D341Med (cell line): ENCODE measurements at places on chromosomes 11 and 22.
A peak's percentile ranks its signal among the peaks of the same experiment; 100 is the strongest.

GRCh38 chr11:82719361-82720105, 14.1 kb downstream of the FAM181B start:
- no peak for DNase-seq

DNA sequence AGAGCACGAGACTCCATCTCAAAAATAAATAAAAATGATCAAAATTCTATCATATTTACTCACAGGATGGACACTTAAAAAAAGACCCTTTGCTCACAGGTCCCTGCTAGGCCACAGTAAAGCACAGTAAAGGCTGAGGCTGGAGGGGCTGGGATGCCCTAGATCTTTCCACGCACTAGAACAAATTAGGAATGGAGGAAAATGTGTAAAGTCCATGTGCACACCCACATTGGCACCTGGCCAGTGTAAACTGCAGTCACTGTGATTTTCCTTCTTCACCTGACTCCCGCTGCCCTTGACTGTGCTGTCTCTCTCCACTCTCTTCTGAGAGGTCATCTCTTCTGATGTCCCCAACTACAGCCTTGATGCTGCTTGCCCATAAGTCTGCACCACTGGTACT, 195.5 kb downstream of the EFCAB6 start:
- no peak for DNase-seq

DNA sequence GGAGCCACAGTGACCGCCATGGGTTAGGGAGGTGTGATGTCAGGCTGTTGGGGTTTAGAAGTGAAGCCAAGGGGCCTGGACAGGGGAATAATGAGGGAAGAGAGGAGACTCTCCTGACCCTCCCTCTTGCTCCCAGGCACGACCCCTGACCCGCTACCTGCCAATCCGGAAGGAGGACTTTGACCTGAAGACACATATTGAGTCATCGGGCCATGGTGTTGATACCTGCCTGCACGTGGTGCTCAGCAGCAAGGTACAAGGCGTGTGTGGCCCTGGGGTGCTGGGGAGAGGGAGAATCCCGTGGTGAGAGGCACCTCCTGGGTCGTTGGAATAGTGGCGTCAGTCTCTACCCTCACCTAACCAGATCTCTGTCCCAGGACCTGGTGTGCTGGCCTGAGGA, 29.5 kb downstream of the TREH start:
- DNase-seq, result no peak

DNA sequence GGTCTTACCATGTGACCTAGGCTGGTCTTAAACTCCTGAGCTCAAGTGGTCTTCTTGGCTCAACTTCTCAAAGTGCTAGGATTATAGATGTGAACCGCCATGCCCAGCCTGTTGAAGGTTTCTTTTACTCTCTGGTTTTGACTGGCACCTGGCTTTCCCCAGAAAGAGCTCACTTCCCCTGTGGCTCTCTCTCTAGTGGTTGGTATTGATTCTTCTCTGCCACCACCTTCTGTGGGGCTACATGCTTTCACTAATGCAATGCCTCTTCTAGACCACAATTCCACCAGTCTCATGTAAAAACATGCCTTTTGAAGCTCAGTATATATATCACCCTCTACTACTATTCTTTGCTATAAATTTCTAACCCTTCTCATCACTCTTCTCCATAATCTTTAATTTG, 67.2 kb downstream of the CCDC83 start:
- no peak for DNase-seq

- DNase-seq, result no peak
Measured at GRCh38 chr22:44755956-44756361, 3.6 kb downstream of the ARHGAP8 start.

DNA sequence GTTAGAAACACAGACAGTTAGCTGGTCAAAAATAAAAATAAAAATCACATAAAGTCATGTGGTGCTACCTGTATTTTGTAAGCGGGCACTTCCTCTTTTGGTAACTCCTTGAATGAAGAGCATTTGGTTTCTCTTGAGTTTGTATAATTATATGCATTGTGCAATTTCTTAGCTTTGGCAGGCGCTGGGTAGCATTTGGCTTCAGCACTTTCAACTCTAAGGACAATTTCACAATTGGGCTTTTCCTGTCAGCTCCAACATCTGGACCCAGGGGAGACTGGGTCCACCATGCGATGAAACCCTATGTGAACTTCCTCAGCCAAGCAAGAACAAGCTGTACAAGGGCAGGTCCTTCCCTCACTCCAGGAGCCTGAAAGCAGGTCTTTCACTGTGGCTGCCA, 169.1 kb downstream of the RRAS2 start:
- no peak for DNase-seq

- DNase-seq, result peak; percentile 50
Measured at GRCh38 chr11:117583063-117583801, 213.8 kb downstream of the DSCAML1 start.

DNA sequence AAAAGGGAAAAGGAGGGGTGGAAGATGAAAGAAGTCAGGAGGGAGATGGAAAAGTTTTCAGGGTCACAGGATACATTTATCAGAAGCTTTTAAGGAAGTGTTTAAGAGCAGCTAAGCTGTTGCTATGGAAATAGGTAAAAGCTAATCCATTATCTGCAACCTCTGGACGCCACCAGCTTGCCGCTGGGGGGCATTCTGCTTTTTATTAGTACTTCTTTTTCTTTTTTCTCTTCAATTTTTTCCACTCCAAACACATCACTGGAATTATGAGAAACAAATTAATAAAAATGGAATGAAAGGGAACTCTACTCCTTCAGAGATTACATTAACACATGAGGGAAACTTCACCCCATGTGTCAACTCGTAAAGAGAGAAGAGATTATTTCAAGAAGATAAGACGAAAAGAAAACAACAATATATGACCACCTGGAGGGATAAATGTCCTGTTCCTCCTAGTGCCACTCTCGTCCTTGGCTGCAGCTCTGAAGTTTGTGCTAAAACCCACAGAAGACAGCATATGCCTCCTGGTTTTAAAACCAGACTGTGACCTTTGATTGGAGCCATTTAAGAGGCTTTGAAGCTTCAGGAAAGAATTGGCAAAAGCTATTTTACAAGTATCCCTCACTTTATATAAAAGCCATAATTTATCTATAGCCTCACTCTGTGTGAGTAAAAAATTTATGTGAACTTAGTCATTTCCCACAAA, 972.8 kb downstream of the OPCML start:
- peak; percentile 52 for DNase-seq

- DNase-seq, result no peak
Measured at GRCh38 chr22:37464181-37464580, 22.0 kb downstream of the MFNG start.

GRCh38 chr22:40703736-40704135, 24.5 kb downstream of the MCHR1 start:
- DNase-seq, result peak; percentile 71

DNA sequence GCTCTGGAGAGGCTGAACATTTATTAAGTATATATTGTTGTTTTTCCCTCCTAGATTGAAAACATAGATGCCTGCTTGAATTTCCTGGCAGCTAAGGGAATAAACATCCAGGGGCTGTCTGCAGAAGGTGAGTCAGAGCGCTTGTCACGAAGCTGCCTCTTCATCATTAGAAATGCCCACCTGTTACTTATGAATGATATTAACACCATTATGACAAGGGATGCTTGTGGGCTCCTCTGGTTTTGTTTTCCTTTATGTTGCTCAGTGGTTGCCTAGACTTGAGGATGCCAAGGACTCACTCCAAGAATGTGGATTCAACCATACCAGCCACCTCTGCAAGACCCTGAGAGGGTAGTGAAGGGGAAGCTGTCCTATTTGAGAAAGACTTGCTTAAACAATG, 156.2 kb downstream of the NAV2 start:
- no peak for DNase-seq
